ENCODE measurements at places on chromosomes 5 and 9. TPM values are rescaled to one million over a fixed set of nuclear protein-coding genes. Genes with fewer than 3 reads are reported as not detected.

Gene MZB1
- polyA plus RNA-seq, result 0.28 TPM

Gene ADGRV1
- 6.9 TPM for polyA plus RNA-seq

Gene FAM221B
- polyA plus RNA-seq, result not detected

Gene TRIM36
- 0.52 TPM for polyA plus RNA-seq

Gene ZCCHC9
- polyA plus RNA-seq, result 14.7 TPM

Gene KIAA0825
- polyA plus RNA-seq, result 0.49 TPM

Gene SLCO6A1
- polyA plus RNA-seq, result not detected

Gene DOLPP1
- 6.2 TPM for polyA plus RNA-seq

Gene CARTPT
- 0.82 TPM for polyA plus RNA-seq

Gene ASTN2
- 1.3 TPM for polyA plus RNA-seq

Gene TICAM2
- polyA plus RNA-seq, result 1.9 TPM

Gene DPYSL3
- polyA plus RNA-seq, result 4.8 TPM

Gene PRDM9
- polyA plus RNA-seq, result not detected

All from pancreas (tissue), 10 donors.